Smooth muscle cell of the brain vasculature (primary cell): ENCODE measurements at places on chromosomes 4 and X.

DNA sequence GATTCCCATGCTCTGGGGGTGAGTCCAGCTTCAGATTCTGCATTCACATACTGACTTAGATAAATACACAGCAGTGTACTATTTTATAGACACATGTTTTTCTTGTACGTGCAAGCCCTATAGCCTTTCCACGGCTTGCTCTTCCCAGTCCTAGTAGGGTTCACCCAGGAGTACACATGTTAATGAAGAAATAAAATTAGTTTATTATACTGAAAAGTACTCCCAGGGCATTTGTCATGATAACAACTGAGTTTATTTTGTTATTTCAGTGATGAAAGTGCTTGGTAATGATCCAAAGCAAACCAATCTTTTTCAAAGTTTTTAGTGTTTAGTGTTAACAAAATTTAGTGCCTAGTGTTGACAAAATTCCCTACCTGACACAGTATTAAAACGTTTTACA is 21.3 kb downstream of the MAPK10 start:
- DNase-seq = no peak

- no peak for DNase-seq
These were observed 379 bp downstream of the PDGFC start for GRCh38 chr4:156971165-156971675.

GRCh38 chr4:86557526-86557925 is 36.6 kb upstream of the PTPN13 start:
- DNase-seq = no peak

DNA sequence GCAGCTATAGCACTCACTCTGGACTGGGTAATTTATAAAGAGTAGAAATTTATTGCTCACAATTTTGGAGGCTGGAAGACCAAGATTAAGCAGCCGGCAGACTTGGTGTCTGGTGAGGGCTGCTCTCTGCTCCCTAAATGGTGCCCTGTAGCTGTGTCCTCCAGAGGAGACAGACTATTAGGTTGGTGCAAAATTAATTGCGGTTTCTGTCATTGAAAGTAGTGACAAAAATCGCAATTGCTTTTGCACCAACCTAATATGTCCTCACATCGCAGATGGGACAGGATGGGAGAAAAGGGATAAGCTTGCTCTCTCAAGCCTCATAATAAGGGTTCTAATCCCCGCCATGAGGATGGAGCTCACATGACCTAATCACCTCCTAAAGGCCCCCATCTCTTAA is 258.1 kb upstream of the VCX3A start:
- DNase-seq = no peak

- DNase-seq = no peak
These were observed 54.4 kb upstream of the ACTRT1 start for GRCh38 chrX:128106630-128107029.

DNA sequence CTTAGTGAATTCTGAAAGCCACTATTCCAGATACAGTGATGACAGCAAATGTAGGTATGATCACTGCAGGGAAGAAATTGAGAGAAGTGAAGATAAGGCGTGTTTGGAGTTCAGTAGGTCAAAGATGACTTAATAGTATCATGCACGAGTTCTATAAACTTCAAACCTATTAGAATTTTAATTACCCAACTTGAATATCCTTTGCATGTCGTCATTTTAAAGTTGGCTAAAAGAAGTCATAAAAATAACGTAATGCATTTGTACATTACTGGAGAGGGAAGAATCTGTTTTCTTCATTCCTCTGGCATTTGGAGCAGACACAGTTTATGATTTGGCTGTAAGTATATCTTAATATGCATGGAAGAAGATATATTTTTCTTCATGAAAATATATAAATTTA is 68.6 kb upstream of the MXRA5 start:
- no peak for DNase-seq

- DNase-seq = no peak
These were observed 137.4 kb downstream of the FRYL start for GRCh38 chr4:48642421-48643374.

DNA sequence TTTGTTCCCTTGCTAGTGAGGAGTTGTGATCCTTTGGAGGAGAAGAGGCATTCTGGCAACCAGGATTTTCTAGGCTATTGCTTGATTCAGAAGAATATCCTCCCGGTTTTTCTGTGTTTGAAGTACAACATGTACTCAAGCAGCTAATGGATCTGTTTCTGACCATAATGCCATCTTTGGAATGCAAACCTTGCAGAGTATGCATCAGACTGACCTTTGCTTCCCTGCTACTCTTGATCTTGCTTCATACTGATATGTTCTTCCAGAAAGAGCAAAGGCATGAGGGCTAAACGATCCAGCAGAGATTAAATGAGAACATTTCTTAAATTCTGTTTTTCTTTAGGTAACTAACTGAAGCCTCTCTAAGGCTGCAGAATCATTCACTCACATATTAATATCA is 265.4 kb upstream of the SLC7A11 start:
- DNase-seq = no peak

GRCh38 chrX:7889680-7890079 is 37.5 kb downstream of the PNPLA4 start:
- DNase-seq = no peak

GRCh38 chrX:41350976-41351569 is 17.1 kb downstream of the DDX3X start:
- no peak for DNase-seq

DNA sequence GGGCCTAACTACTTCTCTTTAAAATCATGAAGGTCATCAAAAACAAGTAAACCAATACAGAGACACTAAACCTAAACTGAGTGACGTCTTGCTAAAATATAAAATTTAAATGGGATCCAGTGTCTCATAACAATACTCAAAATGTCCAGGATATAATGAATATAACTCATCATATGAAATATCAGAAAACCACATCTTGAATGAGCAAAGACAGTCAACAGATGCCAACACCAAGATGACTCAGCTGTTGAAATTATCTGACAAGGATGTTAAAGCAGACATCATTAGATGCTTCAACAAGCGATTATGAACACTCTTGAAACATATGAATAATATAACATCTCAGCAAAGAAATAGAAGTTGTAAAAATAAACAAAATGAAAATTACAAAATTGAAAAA is 8.3 kb downstream of the NAP1L2 start:
- no peak for DNase-seq

DNA sequence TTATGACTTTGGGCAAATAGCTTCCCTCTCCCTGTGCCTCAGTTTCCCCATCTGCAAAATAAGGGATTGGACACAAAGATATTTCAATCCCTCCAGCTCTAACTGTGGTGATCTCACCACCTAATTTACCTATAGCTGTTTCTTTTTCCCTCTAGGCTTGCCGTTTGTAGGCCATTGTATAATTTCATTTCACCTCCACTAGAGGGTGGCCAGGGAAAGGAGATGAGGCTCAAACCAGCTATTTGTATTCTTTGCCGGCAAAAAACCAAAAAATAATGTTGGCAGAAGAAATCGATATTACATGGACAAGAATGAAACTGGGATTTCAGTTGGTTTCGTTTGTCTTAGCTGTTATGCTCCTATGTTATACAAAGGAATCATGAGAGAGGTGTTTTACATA is 36.1 kb upstream of the DOCK11 start:
- peak; percentile 7 for DNase-seq

GRCh38 chr4:73962724-73963123 is 19.1 kb downstream of the PF4 start:
- DNase-seq = no peak

DNA sequence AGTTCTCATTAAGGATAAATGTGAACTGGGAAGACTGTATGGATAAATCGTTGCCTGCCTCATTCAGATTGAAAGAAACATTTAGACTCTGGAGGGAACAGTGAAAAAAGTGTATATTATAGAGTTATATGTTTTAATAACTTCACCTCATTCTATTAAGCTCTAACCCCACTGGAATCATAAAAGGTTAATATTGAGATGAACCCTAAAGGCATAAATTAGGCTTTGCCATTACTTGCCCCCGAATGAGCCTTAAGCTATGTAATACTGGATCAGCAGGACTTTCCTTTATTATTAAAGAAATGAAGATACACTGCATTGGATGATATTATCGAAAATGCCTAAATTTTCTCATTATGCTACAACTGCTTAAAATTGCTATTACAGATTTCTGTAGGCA is 44.1 kb upstream of the SPANXD start:
- DNase-seq = no peak
